ENCODE measurements at places on chromosomes 1 and 21.

DNA sequence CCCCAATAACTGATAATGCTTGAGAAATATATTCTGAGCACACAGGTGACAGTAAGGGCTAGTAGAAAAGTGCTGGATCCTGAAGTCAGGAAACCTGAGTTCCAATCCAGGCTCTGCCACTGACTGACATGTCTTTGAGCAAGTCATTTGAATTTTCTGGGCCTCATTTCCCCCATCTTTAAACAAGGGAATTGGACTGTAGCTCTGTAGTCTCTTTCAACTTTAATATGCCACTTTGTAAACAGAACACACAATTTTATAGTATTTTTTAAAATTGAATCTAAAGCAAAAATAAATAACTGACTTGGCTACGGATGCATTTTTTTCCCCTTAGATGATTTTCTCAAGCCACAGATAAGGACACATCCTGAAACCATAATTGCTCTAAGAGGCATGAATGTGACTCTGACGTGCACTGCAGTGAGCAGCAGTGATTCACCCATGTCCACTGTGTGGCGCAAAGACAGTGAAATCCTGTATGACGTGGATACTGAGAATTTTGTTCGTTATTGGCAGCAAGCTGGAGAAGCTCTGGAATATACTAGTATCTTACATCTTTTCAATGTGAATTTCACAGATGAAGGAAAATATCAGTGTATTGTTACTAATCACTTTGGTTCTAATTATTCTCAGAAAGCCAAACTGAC is 37.0 kb downstream of the LRIG2 start:
- no peak for DNase-seq

DNA sequence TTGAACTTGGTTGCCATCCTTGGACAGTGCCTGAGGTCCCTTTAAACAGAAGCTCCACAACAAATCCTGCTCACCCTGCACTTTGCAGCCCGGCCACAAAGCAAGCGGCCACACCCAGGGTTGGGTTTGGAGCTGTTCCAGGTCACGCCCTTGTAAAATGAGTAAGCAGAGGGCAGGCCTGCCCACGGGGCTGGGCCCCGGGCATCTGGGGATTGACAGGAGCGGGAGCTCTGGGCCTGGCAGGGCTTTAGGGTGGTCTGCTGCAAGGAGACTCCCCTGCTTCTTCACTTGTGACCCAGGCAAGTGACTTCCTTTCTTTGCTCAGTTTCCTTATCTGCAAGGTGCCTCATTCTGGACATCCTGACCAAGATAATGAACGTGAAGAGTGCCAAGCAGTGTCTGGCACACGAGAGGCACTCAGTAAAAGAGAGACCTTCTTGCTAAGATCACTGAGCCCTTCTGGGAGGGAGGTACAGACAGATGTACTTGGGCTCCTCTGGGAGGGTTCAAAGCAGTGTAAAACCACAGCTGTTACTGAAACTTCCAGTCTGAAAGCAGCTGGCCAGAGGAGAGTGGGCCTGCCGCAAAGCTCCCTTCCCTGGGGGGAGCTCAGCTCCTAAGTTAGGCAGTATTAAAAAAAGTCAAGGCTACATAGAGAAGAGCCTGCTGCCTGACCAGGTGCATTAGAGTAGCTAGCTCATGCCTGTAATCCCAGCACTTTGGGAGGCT is 2.6 kb downstream of the E2F2 start:
- no peak for DNase-seq

GRCh38 chr1:236156512-236157208 is 14.3 kb downstream of the GPR137B start:
- DNase-seq = no peak

- no peak for DNase-seq
These were observed 108.9 kb downstream of the PEX14 start for GRCh38 chr1:10583641-10584040.

GRCh38 chr1:58900396-58900795 is 116.5 kb upstream of the JUN start:
- DNase-seq = no peak

- no peak for DNase-seq
These were observed 91.1 kb downstream of the SMYD2 start for GRCh38 chr1:214372092-214372491.

DNA sequence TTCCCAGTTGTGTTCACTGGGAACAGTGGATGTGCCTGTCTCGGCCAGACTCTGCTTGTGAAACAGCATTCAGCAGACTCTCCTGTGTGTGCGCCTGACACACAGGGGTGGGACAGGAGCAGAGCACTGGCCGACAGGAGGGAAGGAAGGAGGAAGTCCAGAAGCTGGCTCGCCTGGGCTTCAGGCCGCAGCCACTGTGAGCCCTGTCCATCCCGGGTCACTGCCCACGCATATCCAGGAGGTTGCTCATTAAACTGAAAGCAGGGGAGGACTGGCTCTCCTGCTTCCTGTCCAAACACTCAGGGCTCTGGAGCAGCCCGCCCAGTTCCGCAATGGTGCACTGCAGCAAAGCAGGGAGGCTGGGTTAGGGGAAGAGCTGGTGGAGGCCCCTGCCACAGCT is 218.7 kb upstream of the VAMP3 start:
- no peak for DNase-seq

DNA sequence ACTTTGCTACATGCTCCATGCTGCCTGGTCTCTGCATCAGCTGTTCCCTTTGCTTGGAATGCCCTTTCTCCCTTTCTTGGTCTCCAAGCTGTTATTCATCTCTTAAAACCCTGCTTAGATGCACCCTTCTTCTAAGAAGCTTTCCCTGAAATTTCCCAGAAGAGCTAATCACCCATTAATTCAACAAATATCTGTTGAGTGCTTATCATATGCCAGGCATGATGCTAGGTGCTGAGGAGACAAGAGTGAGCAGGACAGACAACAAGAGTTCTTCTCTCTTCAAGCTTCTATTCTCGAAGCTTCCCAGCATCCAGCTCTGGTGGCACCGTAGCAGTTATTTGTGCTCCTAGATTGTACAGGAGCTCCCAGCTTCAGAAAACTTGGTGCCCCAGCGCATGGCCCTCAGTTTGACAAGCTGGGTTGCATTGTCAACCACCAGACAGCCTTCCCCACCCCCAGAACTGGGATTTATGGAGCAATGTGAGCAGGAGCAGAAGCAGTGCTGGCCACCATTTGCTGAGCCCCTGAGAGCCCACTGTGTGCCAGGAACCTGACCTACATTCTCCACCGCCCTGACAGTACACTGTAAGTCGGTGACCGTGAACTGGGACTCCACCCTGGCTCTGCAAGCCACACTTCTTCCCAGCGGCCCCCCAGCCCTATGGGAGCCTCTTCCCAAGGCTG is 68.0 kb upstream of the ACOT11 start:
- DNase-seq = no peak

- no peak for DNase-seq
These were observed 28.6 kb downstream of the LGR6 start for GRCh38 chr1:202221911-202222909.

- DNase-seq = no peak
These were observed 49.7 kb downstream of the FHAD1 start for GRCh38 chr1:15296585-15297321.

DNA sequence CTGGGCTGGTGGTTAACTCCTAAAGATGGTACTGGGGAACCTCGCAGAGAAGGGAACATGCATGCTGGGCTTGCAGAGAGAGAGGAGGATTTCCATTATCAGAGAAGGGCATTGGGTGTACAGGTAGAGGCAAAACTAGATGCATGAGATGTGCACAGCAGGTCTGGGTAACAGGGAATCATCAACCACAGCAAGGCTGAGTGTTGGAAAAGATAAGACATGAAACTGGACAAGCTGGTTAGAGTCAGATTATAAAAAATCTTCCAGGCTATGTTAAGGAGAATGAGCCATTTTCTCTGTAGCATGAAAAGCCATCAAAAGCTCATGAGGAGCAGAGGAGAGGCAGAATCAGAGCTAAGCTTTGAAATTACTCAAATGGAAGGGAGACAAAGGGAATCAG is 147.8 kb downstream of the VAV3 start:
- DNase-seq = no peak

GRCh38 chr1:107858323-107858722 is 106.7 kb downstream of the VAV3 start:
- DNase-seq = no peak

- no peak for DNase-seq
These were observed 191.8 kb upstream of the RAB4A start for GRCh38 chr1:229079016-229079595.

DNA sequence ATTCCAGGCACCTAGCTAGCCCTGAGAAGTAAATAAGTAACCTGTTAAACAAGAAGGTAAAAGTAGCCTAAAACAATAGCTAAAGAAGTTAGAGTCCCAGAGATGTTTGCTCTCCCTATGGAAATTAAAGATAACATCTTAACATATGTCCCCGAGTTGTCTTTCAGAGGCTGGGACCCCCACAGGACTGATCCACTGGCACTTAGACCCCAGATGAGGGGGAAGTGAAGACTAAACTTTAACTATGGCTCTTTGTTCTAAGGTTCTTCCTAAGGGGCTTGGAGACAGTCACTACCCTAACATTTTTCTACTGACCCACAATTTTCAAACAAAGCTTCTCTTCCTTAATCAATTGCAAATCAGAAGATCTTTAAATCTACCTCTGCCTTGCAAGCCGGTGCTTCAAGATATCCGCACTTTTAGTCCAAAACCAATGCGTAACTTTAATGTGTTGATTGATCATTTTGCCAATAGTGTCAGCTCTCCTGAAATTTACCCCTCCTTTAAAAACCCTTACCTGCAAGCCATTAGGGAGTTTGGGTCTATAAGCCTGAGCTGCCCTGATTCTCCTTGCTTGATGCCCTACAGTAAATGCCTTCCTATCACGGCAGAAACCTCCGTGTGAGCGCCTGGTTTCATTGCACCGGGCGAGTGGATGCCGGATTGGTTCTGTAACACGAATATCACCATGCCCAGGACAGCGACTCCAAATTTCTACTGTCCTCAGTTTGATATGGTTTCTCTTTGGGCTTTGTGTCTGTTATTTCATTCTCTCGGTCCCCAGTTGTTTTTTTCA is 404.4 kb downstream of the SIPA1L2 start:
- DNase-seq = no peak

GRCh38 chr21:33924766-33925100 is 9.1 kb upstream of the ATP5PO start:
- DNase-seq = no peak

Measured in skin of body (tissue), 3 donors.